Caki2 (cell line): ENCODE measurements at places on chromosomes 1 and 21. TPM values are rescaled to one million over a fixed set of nuclear protein-coding genes. Genes with fewer than 3 reads are reported as not detected.

DNA sequence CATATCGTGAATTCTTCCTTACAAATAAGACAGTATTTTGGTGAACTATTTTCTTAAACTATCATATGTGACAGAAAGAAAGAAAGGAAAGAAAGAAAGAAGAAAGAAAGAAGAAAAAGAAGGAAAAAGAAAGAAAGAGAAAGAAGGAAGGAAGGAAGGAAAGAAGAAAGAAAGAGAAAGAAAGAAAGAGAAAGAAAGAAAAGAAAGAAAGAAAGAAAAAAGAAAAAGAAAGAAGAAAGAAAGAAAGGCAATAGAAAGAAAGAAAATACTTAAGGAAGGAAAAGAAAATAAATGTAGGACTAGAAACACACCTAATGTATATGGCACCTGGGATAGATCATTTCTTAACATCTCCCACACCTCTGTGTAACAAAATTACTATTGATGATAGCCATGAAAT lies 120.4 kb downstream of the PLA2G4A start:
- no peak for DNase-seq

GRCh38 chr1:175150596-175151319 lies 41.8 kb downstream of the KIAA0040 start:
- no peak for DNase-seq

- DNase-seq, result no peak
Observed at GRCh38 chr1:109167001-109167506, 46.7 kb upstream of the SARS1 start.

The ADGRB2 gene
- total RNA-seq, result 7.9 and 13.7 TPM in 2 replicates

DNA sequence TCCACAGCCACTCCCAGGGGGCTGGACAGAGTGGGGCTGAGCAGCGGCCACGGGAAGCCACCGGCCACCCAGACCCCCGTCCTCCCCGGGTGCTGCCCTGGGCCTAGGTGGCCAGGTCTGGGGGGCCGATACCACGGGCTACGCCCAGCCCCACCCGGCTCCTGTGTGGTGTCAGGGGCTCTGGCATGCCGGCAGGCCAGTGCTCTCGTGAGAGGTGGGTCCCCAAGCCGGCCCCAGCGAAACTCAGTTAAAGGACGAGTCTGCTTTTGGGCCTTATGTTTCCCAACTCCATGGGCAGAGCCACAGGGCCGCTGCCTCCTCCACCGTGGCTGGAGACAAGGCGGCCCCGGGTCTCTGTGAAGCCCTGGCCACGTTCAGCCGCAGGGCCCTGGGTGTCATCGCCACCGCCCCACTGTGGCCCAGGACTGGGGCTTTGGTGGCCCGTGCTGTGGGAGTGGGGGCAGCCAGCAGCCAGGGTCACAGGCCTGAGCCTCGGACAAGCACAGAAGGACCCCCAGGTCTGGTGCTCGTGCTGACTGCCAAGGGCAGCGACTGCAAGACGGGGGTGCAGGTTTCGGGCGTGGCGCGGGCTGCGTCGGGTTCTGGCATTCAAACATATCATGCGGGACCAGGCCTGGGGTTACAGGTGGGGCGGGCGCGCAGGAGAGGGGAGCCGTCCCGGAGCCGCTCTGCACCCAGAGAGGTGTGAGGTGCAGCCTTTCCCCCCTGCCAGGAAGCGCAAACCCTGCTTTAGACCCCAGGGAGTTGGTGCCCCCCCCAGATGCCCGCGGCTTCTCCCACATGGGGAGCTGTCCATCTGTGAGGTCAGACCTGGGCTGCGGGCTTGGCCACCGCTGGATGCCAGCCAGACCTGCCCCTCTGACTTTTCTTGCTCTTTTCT lies 11.9 kb upstream of the C1orf159 start:
- DNase-seq, result no peak
